ENCODE measurements at places on chromosomes 7 and 10.

- DNase-seq: no peak
Measured at GRCh38 chr10:31034098-31034909, 2.6 kb upstream of the ZNF438 start.

DNA sequence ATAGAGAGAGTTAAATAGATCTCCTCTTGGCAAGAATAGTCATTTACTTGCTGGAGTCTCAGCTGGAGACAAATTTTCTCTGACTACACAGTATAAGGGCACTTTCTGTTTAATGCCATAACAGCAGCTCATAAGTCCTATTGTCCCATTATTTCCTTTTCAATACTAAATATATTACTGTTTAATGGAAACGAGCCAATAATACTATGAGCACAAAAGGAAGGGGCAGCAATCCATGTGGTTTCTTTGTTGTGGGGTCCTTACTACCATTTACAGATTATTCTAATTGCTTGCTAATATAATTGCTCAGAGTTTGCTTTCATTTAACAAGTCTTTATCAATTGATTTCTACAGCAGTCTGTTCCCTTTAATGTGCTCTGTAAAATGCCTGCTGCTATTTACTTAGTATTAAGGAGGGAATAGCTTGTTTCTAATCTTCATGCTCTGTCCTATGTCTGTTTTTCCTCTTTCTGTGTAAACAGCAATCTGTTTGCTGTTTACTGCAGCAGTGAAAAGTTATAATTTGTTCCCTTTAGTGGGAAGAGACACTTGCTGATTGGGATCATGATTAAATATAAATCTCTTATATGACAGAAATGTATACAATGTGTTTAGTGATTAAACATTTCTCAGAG, 296.2 kb upstream of the SMIM30 start:
- DNase-seq: peak; percentile 94

DNA sequence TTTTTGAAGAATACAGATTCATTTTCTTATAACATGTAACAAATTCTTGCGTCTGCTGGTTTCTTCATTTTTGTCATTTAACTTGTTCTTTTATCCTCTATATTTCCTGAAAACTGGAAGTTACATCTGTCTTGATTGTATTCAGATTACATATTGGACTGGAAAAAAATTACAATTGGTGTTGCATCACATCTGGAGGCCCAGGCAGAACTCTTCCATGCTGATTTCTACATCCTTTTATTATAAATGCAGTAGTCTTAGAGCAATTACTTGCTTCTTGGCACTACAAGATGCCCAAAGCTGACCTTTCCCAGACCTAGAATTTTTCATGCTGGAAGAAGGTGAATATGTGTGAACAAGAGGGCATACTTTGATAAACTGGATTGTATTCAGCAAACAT, 460.9 kb upstream of the CNTNAP2 start:
- DNase-seq: no peak

DNA sequence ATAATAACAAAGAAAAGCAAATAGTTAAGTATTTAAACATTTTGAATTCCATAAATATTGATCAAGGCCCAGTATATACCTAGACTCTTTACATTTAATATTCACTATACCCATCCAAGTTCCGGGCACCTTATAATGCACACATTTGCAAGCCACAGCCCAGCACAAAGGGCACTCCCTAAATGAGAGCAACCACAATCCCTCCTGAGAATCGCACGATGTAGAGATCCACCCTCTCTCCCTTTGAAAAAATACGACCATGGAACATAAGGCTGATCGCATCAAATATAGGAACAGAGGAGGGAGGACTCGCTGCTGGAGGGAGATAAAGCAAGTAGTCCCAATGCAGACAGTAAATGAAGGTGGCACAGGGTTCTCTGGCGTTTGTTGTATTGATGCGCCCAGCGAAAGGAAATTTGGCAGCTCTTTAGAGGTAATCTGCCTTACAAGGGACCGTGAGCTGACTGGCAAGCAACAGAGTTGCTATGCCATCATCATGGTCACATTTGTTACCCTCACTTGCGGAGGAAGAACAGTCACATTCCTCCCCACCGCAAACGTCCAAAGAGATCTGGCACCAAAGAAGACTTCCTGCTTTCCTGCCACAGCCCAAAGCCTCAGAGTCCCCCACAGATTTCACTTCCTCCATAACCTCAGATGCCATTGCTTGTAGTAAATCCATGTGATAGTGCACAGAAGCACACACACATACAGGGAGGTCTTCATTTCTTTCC, 16.1 kb upstream of the TAS2R40 start:
- no peak for DNase-seq

Measured in NCI-H2081 (cell line).